ENCODE measurements at places on chromosomes 3 and 15.

DNA sequence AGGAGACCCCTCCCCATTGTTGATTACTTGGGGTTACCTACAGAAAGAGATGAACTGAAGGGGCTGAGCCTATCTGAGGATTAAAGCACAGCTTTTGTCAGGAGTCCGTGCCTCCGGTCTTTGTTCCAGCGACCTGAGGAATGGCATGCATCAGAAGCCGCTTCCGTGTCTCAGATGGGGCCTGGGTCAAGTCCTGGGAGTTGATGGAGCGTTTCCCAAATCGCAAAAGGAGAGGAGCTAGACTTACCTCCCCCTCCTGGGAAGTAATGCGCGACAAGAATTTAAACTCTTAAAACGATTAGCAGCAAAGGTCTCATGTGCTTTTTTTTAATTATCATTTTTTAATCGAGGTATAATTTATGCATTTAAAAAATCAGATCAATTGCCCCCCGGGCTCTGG, 983 bp upstream of the ALDH1A3 start:
- no peak for DNase-seq

- DNase-seq = no peak
Observed at GRCh38 chr3:16061491-16061890, 113.0 kb upstream of the GALNT15 start.

- DNase-seq = no peak
Observed at GRCh38 chr3:39207361-39208186, 15.2 kb upstream of the XIRP1 start.

GRCh38 chr3:114144909-114145688, 33.8 kb downstream of the DRD3 start:
- peak; percentile 23 for DNase-seq

GRCh38 chr15:44193651-44194322, 1.3 kb downstream of the FRMD5 start:
- DNase-seq = no peak

DNA sequence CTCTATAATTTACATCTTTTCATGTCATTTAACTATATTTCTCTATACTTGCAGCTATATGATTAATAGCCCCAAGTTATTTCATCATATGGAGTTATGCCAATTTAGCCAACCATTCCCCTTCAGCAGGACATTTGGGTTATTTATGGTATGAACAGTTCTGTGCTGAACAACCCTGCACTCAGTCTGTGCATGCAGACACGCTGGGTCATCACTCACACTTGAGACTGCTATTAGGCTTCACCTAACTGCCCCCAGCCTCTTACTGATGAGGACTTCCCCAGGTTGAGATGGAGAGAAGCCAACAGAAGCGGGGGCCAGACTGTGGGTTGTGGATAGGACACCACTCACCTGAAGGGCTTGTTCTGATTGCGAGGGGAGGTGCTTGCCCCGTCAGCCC, 7.3 kb downstream of the TADA3 start:
- no peak for DNase-seq

- DNase-seq = no peak
Observed at GRCh38 chr3:82410366-82410765, 648.9 kb upstream of the GBE1 start.

GRCh38 chr15:77980098-77980497, 97.4 kb downstream of the TBC1D2B start:
- DNase-seq = no peak

- peak; percentile 42 for DNase-seq
Observed at GRCh38 chr3:156818273-156818651, 7.9 kb upstream of the LEKR1 start.
